ENCODE measurements at places on chromosomes 2 and 18. TPM values are rescaled to one million over a fixed set of nuclear protein-coding genes. Genes with fewer than 3 reads are reported as not detected.

DNA sequence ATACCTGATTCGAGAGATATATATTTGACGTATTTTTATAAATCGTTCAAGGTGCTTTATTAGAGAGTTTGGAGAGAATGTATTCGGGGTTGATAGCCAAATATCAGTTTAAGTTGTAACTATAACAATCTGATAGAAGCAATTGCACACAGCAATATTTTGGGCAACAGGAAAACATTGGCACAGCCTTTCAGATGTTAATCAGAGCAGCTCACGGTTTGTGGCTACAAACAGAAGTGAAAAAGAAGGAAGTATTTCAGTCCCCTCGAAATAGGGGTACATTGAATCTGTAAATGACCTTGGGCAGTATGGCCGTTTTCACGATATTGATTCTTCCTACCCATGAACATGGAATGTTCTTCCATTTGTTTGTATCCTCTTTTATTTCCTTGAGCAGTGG is 20.6 kb downstream of the SERPINB10 start:
- DNase-seq = no peak
- no peak overlapping the region for H3K4me3 ChIP-seq
- no peak overlapping the region for H3K27ac ChIP-seq
- no peaks in the 10 kb centered on the region for H3K4me1 ChIP-seq

- H3K27ac ChIP-seq = no peak overlapping the region
- H3K36me3 ChIP-seq = no peaks in the 10 kb centered on the region
- peak; percentile 56 for DNase-seq
- no peaks in the 10 kb centered on the region for H3K4me1 ChIP-seq
- H3K27me3 ChIP-seq = no peaks in the 10 kb centered on the region
- H3K4me3 ChIP-seq = no peak overlapping the region
Measured at GRCh38 chr2:3571284-3571683, 3.8 kb upstream of the RPS7 start.

DNA sequence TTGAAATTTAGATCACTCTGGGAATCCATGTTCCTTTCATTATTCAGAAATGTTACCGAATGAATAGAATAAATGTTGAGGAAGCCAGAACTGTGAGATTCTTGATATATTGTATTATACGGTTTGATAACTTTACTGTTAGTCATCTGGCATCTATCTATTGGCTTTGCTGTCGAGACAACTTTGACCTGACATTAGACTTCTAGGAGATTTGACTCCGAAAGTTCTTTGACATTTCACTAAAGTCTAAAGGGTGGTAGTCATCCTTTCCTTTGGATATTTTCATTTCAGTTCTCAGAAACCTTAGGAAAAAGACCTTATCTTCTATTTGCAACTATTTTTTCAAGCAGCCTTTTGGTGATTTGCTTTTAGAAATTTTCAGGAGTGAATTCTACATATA is 1.9 kb downstream of the BMPR2 start:
- peak overlapping the region; percentile 24 for H3K27ac ChIP-seq
- peaks cover 6% of the 10 kb centered on the region for H3K4me1 ChIP-seq
- no peak for DNase-seq
- peak overlapping the region; percentile 100 for H3K4me3 ChIP-seq

Gene ITGA4
- 20.6 TPM for total RNA-seq

Data from IMR-90 (cell line).